Fibroblast of skin of right biceps (primary cell): ENCODE measurements at places on chromosomes 13 and 19.
A peak's percentile ranks its signal among the peaks of the same experiment; 100 is the strongest.

DNA sequence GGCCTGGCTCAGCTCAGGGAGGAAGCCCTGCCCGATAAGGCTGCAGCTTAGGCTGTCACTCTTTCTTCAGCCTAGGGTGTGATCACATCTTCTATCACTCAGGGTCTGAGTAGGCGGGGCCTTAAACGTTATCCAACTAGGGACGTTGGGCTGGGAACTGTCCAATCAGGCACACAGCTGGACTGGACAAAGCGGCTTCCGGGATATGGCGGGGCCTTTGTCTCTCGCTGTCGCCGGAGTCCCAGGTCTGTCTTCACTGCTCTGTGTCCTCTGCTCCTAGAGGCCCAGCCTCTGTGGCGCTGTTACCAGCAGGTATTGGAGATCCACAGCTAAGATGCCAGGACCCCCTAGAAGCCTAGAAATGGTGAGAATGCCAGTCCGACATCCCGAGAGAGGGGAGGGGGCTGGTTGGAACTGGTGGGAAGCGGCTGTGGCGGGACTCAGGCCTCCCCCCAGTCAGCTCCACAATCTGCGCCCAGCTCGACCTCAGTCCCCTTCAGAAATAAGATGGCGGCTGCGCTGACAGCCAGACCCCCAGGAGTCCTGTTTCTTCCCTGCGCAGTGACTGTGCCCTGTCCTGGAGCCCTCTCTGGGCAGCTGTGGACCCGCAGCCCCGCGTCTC lies at the start of gene ZNF254:
Gene ZNF254 (plus strand): TSS at position 214 of the 622 bp plus-strand sequence. CDS start 121 bp downstream, at position 335.
- peak; percentile 97 for DNase-seq

- no peak for DNase-seq
Observed at GRCh38 chr13:40940841-40941240, 78.3 kb downstream of the ELF1 start.

- no peak for DNase-seq
Observed at GRCh38 chr19:33311326-33311682, 9.0 kb upstream of the CEBPA start.

DNA sequence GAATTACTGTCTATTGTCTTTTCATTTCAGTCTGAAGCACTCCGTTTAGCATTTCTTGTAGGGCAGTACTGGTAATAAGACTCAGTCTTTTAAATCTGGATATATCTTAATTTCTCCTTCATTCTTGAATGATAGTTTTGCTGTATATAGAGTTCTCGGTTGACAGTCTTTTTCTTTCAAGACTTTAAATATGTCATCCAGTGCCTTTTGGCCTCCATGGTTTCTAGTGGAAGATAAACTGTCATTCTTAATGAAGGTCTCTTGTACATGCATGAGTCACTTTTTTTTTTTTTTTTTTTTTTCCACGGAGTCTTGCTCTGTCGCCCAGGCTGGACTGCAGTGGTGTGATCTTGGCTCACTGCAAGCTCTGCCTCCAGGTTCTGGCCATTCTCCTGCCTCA lies 27.2 kb upstream of the ZDHHC20 start:
- no peak for DNase-seq

DNA sequence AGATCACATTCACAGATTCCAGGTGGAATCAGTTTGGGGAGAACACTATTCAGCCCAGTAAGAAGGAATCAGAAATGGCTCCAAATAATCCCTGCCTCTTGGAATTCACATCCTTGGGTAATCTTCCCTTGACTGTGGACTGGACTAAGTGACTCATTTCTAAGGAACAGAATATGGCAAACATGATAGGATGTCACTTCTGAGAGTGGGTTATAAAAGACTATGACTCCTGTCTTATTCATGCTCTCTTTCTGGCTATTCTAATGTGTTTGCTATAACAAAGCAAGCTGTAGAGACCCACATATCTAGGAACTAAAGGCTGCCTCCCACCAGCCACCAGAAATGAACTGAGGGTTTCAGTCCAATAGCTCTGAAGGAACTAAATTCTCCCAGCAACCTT lies 37.8 kb downstream of the MBD3L2B start:
- DNase-seq = no peak

GRCh38 chr19:15062036-15062435 lies 12.8 kb downstream of the CASP14 start:
- no peak for DNase-seq

DNA sequence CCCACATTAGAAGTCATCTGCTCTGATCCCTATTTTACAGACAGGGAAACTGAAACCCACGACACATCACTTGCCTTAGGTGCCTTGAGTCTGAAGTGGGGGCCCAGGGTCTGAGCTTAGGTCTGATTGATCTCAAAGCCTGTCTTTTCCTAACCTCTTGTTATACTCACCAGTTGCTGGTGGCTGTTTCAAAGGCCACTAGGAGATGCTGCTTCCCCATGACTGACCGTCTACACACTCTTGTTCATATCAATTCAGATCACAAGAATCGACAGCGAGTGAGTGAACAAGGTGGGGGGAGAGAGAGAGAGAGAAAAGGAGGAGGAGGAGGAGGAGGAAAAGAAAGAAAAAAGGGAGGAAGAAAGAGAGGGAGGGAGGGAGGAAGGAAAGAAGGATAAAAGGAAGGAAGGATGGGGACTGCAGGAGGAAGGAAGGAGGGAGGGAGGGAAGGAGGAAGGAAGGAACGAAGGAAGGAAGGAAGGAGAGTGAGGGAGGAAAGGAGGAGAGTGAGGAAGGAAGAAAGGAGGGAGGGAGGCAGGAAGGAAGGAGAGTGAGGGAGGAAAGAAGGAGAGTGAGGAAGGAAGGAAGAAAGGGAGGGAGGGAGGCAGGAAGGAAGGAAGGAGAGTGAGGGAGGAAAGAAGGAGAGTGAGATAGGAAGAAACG lies 3.3 kb downstream of the OR10H1 start:
- no peak for DNase-seq

DNA sequence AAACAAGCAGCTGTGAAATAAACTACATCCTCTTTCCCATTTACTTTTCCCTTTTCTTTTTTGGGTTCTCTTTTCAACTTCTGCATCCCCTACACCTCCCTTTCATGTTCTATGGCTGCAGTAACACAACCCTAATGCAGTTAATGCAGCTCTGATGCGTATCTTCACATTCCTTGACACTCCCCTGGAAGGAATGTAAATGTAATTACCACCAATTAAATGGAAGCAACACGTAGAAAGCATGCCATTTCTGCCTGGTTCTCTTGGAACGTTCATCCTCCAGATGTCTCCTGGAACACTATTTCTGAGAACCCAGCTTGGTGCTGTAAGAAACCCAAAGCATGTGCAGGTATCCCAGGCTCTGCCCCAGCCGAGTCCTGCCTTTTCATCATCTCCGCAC lies 166.8 kb upstream of the FREM2 start:
- DNase-seq = no peak

DNA sequence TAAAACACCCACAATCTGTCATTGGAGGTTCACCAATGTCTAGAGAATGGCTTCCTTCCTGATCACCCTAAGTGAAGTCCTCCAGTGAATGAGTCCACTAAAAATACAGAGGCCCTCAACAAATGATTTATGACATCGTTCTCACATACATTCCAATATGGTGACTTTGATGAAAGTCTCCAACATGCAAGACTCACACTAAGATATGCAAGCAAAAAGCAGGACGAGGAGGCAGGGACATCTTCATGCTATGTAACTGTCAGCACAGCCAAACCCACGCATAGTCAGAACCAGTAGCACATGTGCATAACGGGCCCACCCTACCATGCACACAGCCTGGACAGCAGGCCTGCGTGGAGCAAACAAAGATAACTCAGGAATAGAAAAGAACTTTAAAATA lies 16.6 kb upstream of the LSM14A start:
- DNase-seq = peak; percentile 78

DNA sequence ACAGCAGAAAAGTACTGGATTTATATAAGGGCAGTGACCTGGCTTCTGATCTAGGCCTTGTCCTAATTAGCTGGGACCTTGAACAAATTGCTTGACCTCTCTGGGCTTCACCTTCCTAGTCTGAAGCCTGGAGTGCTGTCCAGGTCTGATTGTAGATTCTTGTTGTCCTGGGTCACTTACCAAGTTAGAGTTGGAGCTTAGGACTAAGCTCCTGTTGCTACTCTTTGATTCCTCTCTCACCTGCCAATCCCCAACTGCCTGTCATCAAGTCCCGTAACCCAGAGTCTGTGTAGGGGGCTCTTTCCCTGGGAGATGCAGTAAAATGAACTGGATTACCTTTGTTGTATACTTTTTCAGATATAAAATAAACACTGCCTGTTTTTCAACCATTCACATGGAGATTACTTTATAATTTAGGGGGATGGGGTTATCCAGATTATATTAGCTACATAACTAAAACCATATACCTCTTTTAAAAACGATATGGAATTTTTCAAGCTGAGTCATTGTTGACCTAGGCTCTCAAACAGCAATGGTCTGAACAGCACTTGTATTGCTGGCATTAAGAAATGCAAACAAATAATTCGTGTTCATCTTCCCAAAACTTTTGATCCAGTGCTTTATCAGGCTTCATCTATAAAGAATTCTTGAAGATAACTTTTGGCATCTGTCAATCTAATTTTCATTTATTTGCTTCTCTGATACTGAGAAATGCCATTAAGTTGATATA lies 5.8 kb downstream of the ARHGAP35 start:
- DNase-seq = peak; percentile 42

- no peak for DNase-seq
Observed at GRCh38 chr13:97255515-97256021, 33.4 kb downstream of the MBNL2 start.

- no peak for DNase-seq
Observed at GRCh38 chr19:38194061-38194701, 29.8 kb downstream of the DPF1 start.

GRCh38 chr13:66896933-66897332 lies 333.2 kb downstream of the PCDH9 start:
- DNase-seq = no peak

- no peak for DNase-seq
Observed at GRCh38 chr13:106032441-106032840, 503.0 kb downstream of the EFNB2 start.

- no peak for DNase-seq
Observed at GRCh38 chr19:19477705-19478383, 37.5 kb downstream of the TSSK6 start.

DNA sequence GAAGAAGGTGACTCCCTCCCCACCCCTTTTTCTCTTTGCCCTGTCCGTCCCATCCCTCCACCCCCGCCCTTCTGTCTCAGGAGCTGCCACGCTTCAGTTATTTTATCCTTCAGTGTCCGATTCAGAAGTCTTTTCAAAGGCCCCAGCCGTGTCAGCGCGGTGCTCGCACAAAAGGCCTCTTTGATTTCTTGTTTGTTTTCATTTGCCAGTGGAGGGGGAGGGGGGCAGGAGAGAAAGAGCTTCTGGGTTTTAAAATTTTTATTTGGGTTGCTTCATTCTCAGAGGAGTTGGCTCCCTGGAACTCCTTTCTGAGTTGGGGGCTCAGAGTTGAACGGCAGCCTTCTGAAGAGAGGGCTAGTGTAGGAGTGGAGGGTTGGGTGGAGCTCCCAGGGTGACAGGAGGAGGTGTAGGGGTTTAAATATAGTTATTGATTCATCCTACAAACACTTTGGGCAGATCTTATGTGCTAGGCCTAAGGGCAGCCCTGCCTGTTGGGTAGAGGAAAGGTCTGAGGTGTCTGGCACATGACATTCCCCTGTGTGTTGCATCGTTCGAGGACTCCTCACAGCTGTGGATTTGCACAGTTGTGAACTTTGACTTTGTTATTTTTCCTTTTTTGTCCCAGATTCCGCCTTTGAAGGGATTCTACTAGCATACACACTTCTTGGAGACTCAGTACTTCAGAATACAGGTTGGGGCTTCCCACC lies 36.8 kb downstream of the NFIX start:
- peak; percentile 74 for DNase-seq

DNA sequence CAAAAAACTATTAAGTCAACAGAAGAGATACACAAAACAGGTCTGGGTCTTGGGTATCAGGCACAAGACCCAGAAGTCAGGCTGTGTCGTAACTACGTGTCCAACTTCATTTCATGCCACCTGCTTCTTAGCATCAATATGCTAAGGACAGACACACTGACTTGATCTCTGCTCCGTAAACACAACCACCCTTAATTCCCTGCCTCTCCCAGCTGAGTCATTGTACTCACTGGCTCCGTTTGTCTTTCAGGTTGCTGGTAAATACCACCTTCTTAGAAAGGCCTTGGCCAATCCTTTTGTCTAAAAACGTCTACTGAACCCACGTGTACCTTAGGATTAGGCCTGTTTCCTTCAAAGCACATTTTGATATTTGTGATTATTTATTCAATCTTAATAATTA lies 726.2 kb downstream of the PCDH9 start:
- no peak for DNase-seq

GRCh38 chr19:39372047-39372802 lies 18.7 kb downstream of the PAF1 start:
- DNase-seq = peak; percentile 97

- peak; percentile 95 for DNase-seq
Observed at GRCh38 chr19:45485305-45486077, 11.4 kb downstream of the RTN2 start.

- no peak for DNase-seq
Observed at GRCh38 chr19:34804115-34804514, 31.1 kb upstream of the ZNF599 start.

DNA sequence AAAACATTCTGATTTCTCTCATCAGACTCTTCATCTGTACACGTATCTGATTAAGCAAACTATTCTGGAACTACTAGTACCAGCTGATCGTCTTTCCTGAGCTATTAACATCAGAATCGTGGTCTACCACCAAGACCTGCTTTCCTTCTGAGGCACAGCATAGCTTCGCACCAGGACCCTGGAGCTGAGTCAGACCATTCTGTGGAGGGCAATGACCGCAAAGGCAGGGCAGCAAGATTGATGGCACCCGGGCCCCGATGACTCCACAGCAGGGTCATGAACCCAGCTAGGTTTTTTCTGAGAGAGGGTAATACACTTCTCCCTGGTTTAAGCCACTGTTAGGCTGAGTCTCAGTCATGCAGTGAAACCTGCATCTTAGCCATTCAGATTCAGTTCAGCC lies 158.7 kb upstream of the GPR12 start:
- DNase-seq = peak; percentile 26

DNA sequence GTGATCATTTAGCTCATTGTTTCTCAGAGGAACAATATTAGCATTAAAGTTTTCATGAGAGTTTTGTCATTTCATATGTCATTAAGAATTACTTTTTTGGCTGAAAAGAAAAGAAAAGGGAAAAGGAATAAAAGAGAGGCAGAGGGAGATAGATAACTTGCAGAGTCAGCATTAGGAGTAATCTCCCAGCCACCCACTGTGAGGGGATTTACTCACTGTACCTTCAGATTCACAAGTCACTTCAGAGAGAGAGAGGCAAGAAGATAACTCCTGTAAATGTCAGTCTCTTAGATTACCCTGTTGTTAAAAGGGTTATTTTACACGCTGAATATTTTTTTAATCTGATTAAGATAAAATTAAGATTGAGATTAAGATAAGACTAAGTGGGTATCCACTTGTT lies 125.2 kb downstream of the POU4F1 start:
- no peak for DNase-seq

DNA sequence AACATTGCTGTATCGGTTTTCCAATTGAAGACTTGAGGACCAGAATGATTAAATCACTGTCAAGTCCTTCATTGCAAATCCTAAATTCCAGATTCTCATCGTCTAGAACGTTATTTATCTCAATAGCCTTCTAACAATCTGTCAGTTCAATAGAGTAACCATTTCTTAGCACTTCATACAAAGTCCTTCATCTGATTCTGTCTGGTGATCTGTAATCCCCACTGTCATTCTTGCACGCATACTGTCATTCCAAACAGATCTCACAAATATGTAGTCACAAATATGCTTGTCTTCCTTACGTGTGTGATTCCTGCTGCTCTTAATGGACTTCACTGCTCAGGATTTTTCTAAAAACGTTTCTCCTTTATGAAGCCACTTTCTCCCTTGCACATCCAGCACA lies 1197.5 kb downstream of the EFNB2 start:
- DNase-seq = peak; percentile 43

GRCh38 chr13:97272526-97272925 lies 50.4 kb downstream of the MBNL2 start:
- DNase-seq = no peak

- DNase-seq = no peak
Observed at GRCh38 chr13:59770451-59770850, 393.3 kb downstream of the DIAPH3 start.
